ENCODE measurements at places on chromosomes 5 and 9. TPM values are rescaled to one million over a fixed set of nuclear protein-coding genes. Genes with fewer than 3 reads are reported as not detected.

RORB gene
- 0.05 TPM for total RNA-seq

FGF1 gene
- total RNA-seq = 0.25 TPM

SKP2 gene
- 28.2 TPM for total RNA-seq

PTPN3 gene
- 6.3 TPM for total RNA-seq

DNA sequence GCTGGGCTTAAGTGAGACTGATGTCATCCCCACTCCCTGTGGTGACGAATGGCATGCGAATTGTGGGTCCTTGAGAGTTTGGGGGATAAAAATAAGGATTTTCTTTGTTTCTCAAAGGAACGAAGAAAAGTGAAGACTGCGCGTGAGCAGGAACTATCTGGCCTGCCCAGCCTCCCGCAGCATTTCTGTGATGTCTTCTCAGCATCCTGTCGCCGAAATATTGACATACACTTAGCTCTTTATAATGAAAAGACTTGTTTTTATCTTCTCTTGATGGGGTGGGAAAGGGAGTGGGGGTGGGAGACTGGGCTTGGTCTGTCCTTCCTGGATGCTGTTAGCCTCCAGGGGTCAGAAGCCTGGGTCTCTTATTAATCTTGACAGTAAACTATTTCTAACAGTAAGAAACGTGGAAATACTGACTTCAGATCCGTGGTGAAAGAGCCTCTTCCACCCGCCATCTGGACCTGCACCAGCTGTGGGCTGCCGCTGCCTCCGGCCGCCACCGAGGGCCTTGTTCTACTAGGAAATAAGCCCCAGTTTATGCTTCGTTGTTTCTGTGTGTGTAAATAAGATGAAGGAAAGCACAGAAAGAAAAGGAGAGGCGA is 239.6 kb downstream of the FANCC start:
- no peak for DNase-seq

- no peak for DNase-seq
Observed at GRCh38 chr5:179879003-179879689, 20.5 kb upstream of the MRNIP start.

DNA sequence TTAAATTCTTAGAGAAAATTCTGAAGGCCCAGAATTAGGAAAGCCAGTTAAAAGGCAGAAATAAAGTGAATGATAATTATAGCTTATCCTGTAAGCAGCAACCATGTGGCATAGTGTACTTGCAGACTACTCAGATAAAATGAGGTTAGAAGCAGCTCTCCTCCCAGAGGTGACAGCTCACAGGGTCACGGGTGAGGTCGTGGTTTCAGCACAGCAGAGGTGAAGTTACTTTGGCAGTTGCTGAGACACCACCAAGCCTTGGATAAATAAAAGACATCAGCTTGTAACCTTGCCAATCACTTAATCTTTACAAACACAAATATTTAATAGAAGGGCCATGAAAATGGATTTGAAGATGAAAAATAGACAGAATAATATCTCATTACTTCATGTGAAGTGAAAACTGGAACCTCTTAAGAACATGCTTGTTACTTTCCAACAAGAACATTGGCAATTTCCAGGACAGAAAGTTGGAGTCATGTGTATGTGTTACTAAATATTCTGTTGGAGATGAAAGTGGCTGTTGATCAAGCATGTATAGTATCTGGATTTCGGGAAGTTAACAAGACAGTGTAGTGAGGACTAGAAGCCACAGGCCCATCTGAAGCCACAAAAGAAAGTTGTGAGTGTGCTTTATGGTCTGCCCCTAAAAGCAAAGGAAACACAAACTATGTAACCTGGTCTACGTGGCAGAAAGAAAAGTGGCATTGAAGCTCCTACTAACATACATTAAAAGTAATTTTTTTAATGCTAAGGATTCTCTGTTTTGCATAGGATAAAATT is 134.4 kb downstream of the ERCC6L2 start:
- DNase-seq = no peak

GRCh38 chr5:72063219-72063819 is 44.0 kb upstream of the MAP1B start:
- peak; percentile 37 for DNase-seq

DNA sequence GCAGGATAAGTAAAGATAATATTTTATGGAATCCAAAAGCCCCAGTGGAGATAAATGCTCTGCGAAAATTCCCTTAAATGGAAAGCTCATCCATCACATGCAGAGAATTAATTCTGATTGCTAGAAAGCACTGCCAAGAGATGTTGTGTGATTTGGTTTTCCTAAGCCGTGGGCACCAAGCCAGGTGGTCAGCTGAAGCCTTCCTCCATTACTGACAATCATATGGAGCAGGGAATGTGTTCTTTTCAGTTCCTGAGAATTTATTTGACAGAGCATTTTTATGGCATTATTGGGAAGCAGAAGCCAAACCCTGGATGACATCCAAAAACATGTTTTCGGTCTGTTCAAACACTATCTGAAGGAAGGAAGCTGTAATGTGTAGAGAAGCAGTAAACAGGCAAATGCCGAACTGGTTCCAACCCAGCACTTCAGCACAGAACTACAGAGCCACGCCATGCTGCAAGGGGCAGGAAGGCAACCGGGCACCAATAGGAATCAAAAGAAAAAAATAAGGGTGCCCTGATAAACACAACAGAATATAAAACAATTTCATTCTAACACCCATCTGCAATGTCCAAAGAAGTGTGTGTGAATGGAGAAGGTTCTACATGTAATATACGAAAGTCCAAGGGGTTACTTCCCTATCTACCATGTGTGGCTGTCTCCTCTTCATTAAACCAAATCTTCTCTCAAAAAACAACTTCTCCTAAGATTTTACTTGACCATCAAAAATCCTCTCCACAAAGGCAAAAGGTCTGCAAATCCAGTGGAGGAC is 12.3 kb downstream of the ARSB start:
- no peak for DNase-seq

DNA sequence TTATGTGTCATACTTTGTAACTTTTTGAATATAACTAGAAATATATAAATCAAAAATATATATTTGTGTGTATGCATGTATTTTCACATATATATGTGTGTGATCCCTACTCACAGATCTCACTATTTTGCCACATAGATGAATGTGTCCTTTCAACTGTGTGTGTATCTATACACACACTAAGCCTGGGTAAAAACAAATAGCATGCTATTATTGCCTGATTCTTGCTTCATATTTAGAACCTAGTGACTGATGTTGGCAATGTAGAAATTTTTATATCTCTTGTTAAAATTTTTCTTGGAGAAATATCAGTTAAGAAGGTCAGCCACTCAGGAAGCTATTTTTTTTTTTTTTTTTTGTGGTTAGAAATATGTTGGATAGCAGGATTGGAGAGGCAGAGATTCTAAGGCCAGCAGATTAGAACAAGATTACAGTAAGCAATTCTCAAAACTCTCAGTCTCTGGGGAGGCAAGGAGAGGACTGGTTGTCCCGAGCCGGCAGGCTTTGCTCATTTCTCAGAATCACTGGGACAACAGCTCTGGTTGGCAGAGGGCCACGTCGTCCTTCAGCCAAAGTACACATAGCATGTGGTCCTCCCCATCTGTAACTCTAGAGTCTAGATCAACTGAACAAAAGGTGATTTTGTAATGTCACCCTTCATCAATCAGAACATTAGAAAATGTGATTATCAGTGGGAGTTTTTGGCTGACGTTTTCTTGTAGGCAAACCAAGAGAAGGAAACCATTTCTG is 19.7 kb downstream of the C6 start:
- DNase-seq = peak; percentile 74

DNA sequence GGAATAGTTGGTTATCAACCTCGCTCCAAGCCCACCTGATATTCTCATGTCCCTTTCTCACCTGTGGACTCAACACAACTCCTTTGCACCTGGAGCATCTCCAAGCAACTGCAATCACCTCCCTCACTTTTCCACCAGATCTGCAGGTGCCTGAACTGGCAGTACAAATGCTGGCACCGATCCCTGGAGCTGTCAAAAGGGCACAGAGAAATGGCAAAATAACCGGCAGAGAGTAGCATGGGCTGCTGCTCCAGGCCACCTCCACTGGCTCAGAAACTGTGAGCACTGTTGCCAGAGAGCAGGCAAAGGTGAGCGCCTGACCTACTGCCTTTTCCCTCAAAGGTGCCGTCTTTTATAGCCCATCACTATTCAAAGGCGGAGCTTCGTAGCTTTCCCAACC is 14.7 kb downstream of the EQTN start:
- DNase-seq = no peak

- no peak for DNase-seq
Observed at GRCh38 chr5:150789943-150790611, 11.5 kb downstream of the SMIM3 start.

- no peak for DNase-seq
Observed at GRCh38 chr5:176364765-176365350, 429 bp upstream of the ARL10 start.

GRCh38 chr9:133803028-133803585 is 65.0 kb upstream of the SARDH start:
- DNase-seq = no peak

GRCh38 chr9:3875361-3876132 is 349.7 kb upstream of the RFX3 start:
- no peak for DNase-seq

DNA sequence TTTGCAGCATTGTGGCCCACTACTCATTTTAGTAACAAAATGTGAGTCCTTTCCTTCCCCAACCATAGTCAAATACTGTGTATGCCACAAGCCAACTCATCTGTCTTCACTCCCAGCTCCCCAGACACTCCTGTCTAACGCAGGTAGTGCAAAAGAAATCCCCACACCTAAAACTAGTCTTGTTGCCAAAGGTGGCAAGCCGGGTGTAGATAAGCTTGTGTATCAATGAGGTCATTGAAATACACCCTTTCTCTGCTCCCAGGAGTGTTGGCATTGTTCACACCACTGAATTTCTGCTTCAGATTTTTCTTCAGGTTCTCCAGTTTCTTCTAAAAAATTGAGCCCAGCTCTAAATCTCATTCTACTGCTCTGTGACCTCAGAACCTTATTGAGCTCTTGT is 19.7 kb upstream of the RGS7BP start:
- no peak for DNase-seq

GRCh38 chr5:141923448-141924313 is at the start of gene DELE1:
TSS of gene DELE1 (plus strand) at chr5:141923871. CDS start at chr5:141923942, 71 bp downstream.
- peak; percentile 94 for DNase-seq

DNA sequence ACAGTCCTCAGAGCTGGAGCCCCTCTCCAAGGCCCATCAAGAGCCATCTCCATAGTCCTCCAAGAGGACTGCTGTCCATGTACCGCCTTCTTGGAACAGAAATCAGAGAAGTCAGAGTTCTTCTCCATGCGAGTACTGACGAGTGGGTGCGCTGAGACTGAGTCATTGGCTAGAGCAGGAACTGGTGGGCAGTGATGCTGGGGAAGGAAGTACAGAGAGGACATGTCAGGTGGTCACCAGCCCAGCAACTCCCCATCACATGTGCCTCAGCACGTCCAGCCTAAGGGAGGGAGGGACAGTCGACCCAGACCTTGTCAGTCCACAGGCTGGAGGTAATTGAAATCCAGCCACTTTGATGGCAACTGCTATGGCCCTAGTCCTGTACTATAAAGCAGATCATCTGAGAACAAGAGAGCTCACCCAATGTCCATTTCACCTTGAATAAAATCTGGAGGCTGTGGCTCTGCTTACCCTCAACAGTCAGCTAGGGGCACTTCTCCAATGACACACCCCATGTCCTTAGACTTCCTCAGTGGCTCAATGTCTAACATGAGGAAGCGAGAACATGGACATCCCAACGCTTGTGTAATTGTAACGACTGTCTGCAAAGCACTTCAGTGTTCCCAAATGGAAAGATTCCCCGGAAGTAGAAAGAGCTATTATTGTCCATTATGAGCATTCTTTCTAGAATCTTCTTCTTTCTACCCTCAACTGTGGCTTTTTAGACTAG is 15.0 kb upstream of the FBP1 start:
- DNase-seq = no peak

DNA sequence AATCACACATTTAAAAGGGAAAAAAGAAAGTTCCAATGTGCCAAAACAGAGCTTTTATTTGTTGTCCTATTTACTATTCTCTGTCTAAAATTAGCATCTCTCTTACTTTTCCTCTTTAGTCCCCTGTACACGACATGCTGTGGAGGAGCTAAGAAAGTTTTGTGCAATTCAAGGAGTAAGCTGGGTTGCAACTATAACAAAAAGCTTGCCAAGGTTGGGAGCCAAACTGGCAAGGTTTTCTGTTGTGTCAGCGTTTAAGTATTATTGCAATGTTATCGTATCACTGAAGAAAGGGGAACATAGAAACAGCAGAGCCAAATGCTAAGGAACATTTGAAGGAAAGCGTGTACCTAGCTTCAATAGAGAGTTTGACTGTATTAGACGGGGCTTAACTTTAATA is 680.8 kb downstream of the CETN3 start:
- DNase-seq = no peak

DNA sequence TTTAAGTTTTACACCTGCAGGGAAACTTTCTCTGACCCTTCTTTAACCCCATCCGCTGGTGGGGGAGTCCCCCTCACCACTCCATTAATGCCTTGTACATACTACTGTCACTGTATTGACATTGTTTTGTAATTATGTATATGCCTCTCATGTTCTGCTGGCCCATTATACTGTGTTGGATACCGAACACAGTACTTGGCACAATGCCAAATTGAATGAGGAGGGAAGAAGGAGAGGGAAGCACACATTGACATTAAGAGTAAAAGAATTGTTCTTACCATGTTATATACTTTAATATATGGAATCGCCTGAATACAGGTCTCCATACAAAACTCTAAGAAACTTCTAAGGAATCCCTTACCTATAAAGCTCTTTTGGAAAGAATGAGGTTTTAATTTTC is 73.6 kb upstream of the GRHPR start:
- DNase-seq = no peak

DNA sequence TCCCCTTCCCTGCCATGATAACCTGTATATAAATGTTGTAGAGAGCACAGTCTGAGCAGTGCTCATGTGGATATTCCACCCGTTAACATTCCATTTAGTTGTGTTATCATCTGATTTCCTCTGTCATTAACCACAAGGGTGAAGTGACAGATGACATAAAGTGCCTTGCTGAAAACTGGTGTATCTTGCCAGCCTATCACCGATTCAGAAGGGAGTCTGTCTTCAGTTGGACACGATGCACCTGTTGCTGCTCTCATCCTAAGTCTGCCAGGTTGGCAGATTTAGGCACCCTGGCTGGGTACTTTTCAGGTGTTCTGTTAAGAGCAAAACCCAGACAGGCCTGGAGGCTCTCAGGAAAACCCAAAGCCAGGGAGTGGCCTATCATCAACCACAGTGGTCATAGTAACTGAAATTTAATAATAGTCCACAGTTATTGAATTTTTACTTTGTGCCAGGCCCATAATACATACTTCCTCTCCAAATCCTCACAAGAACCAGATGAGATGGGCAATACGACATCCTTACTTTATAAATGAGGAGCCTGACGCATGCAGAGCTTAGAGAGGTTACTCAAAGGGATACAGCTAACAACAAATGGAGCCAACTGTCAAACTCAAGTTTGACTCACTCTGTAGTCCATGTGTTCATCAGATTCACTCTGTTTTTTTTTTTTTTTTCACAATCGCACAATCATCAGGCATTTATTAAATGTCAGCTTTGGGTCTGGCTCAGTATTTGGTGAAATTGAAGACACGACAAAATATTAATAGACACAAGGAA is 100.7 kb upstream of the SPRY4 start:
- DNase-seq = no peak

- DNase-seq = no peak
Observed at GRCh38 chr9:94630833-94631232, 8.5 kb downstream of the FBP1 start.

GRCh38 chr9:69975681-69976080 is 68.0 kb upstream of the MAMDC2 start:
- no peak for DNase-seq
